Gastrocnemius medialis (tissue), 4 donors: ENCODE measurements at places on chromosomes 13 and 19.

- no peak for DNase-seq
These were observed 73.8 kb downstream of the CCDC70 start for GRCh38 chr13:51935326-51936171.

DNA sequence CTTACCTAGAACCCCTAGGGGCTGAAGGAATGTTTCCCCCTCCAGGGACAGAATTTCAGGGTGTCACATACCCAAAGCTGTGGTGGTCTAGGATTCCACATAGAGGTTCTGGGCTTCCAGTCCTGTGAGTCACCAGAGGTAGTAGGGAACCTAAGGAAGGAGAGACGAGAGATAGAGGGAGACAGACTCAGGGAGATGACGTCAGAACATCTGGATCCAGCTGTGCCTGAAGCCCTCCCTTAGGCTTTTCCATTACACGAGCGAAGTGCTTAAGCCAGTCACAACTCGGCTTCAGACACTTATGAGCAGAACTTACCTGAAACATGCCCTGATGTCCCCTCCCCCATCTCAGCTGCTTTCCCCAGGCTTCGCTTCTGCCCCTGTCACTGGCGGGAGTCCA lies 11.8 kb upstream of the SELENOW start:
- no peak for DNase-seq

- no peak for DNase-seq
These were observed 12.1 kb upstream of the CEACAM16 start for GRCh38 chr19:44686896-44687295.

- DNase-seq: peak; percentile 22
These were observed 797 bp upstream of the HSD17B14 start for GRCh38 chr19:48837051-48837524.

- no peak for DNase-seq
These were observed 10.6 kb downstream of the PCDH8 start for GRCh38 chr13:52837850-52838249.

- DNase-seq: no peak
These were observed 21.2 kb downstream of the SULT2B1 start for GRCh38 chr19:48573163-48573505.

- no peak for DNase-seq
These were observed 41.7 kb downstream of the PCDH17 start for GRCh38 chr13:57673197-57673596.

- no peak for DNase-seq
These were observed 876 bp downstream of the SACS start for GRCh38 chr13:23432626-23433025.

GRCh38 chr19:952049-952679 lies 26.3 kb downstream of the ARID3A start:
- no peak for DNase-seq

DNA sequence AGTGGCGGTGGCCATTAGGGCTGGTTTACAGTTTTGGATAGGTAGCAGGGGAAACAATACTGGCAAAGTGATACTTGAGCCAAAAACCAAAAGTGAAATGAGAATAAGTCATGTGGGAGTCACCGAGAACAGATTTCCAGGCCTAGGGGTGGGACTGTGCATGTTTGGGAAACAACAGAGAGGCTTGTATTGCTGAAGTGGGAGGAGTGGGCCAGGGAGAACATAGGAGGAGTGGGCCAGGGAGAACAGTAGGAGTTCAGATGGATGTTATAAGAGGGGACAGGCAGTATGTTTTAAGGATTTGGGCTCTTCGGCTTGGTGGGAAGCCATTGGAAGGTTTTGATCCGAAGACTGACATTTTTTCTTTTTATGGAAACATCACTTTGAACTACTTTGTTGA lies 35.5 kb downstream of the AKAP11 start:
- DNase-seq: no peak

DNA sequence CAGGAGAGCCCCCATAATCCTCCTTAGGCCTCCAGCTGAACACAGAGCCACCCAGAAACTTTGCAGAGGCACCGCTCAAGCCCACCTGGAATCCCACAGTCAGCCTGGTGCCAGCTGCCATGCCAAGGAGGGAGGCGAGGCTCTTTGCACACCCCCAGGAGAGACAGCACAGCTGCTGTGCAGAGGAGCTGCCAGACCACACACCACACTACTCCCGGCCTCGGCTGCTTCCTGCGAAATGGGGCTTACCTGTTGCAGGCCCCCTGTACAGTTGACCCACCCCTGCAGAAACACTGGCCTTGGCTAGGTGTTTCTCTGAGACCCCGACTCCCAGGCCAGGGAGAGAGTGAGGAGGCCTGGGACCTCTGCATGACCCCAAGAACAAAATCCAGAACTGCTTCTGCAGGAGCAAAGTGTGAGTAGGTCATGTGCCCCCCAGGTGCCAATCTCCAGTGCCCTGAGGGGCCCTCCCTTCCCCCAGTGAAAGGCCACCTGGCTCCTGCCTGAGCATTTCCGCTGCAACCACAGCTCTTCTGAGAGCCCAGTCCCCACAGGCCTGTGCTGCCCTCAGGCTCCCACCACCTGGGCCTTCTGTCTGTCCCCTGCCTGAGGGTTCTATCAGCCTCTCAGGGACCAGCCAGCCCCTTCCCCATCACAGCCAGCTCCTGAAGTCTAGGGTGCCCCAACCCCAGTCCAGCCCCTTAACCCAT lies 580.4 kb downstream of the UQCRFS1 start:
- DNase-seq: no peak

DNA sequence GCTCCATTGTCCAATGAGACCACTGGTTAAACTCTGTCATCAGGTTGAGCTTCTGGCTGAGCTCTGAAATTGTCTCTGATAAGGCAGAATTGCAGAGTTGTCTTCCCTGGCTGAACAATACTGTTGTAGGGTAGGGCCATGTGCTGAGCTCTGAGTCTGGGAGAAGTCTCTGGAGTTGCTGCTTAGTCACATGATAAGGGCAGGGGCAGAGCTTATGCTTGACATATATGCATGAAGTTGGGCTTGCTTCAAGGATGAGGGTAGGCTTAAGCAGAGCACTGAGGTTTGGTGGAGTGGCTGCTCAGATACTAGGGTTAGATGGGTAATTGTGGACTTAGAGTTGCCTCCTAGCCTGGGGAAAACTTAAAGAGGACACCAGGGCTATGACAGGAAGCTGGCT lies 946.3 kb upstream of the MIR17HG start:
- no peak for DNase-seq

- DNase-seq: peak; percentile 49
These were observed 90.1 kb downstream of the RGCC start for GRCh38 chr13:41547251-41548000.

DNA sequence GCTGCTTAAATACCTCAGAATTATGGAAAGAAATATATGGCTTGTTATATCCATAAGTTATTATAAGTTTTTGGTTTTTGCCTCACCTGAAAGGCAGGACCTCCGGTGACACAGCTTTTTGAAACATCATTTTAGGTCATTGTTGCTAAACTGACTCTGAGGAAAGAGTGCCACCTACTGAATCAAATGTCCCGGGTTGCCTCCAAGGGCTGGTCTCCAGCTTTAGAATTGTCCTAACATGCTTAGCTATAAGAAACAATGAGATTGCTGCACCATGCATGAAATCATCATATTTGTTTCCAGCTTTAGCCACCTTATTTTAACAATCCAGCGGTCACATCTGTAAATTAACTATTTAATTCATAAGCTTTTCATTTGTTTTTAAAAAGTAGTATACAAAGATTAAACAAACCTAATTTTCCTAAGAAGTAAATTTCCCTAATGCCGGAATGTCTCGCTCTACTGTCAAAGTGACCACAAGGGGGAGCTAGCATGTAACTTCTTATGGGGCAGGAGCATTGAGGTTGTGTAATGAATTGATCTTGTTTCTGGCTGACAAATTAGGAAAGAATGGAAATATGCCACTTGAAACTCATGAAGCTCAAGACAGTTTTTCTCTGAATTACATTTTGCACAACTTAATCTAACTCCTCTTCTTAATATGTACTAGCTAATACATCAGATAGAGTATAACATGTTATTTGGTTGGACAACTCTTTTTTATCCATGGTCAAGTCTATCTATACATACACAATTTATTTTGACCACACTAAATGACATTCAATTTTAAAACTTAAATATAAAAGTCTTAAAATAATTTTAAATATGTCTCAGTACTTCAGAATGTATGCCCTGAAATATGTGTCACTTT lies 6.7 kb upstream of the PCDH17 start:
- DNase-seq: no peak

DNA sequence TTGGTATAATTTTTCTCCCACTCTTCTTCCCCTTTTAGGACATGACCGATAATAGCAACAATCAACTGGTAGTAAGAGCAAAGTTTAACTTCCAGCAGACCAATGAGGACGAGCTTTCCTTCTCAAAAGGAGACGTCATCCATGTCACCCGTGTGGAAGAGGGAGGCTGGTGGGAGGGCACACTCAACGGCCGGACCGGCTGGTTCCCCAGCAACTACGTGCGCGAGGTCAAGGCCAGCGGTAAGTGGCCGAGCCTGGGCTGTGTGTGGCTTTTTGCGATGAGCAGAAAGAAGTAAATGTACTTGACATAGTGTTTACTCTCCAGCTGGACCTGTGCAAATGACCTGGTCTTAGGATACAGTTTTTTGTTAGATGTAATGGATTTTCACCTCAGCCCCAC lies 102.5 kb downstream of the ARHGEF7 start:
- DNase-seq: no peak

- DNase-seq: no peak
These were observed at the start of gene TDRD12 for GRCh38 chr19:32719611-32720059. Gene TDRD12 (plus strand): TSS chr19:32719767. CDS start chr19:32720073, 306 bp downstream.

DNA sequence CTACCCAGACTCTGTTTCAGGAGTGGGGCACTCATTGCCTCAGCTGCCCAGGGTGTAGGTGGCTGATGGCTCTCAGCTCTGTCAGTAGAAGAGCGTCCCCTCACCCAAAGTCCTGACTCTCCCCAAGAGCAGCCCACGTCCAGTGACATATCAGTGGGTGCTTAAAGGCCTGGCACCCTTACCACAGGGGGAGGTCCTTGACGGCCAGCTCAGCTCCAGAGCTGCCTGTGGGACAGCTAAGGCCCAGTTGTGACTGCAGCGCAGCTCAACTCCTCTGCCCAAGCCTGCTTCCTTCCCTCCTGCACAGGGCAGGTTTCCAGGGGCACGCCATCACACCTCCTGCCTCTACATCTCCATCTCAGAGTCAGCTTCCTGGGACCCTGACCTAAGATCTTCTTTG lies 32.4 kb downstream of the GRIK5 start:
- DNase-seq: no peak

- no peak for DNase-seq
These were observed 20.6 kb upstream of the METTL21C start for GRCh38 chr13:102715447-102715846.

- DNase-seq: no peak
These were observed 2.7 kb downstream of the FCHO1 start for GRCh38 chr19:17753976-17754375.

DNA sequence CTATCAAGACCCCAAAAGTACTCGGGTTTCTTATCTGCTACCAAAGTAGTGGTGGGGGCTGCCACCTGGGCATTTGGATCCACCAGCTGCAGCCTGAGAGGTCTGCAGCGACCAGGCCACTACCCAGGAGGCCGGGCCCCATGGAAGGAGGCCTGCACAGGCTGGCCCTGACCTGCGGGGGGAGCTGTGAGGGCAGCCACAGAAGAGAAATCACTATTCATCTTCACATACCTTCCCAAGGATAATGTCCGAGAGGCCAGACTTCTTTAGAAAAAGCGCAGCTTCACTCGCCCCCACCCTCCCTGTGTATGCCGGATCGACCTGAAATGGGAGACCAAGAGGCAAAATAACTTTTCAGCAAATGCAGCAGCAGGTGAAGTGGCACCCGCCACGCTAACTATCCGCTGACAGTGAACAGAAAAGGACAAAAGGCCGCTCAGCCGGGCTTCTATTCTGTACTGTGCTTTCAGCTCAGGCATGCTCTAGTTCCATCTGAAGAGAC lies 30.1 kb downstream of the EPS15L1 start:
- DNase-seq: no peak

GRCh38 chr13:21078501-21078900 lies 17.1 kb upstream of the LATS2 start:
- DNase-seq: no peak

DNA sequence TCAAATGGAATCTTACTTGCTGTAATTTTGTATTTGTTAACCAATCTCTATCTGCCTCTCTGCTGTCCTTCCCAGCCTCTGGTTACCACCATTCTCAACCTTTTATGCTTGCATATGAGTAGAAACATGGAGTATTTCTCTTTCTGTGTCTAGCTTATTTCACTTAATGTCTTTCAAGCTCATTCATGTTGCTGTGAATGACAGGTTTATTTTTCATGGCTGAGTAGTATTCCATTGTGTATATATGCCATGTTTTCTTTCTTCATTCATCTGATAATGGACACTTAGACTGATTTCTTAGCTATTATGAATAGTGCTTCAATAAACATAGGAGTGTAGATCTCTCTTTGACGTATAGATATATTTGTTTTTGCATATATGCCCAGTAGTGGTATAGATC lies 13.4 kb downstream of the ZNF460 start:
- DNase-seq: no peak

DNA sequence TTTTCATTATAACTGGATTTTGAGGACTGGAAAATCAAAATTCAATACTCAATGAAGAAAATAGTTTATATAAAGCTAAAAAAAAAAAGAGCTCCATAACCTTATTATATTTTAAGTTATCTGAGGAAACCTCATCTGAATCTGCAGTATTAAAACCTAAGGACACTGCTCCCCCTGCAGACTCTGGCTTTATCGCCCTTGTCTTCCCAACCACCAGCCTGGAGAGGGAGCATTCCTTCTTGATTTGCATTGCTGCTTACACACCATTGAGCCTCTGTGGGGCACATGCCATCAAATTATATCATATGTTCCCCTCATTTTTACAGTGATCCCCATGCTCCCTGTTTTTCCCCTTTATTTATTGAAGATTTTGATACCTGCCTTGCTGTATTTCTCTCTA lies 871.4 kb upstream of the GPC6 start:
- no peak for DNase-seq
